ENCODE measurements at places on chromosomes 1 and 21.

DNA sequence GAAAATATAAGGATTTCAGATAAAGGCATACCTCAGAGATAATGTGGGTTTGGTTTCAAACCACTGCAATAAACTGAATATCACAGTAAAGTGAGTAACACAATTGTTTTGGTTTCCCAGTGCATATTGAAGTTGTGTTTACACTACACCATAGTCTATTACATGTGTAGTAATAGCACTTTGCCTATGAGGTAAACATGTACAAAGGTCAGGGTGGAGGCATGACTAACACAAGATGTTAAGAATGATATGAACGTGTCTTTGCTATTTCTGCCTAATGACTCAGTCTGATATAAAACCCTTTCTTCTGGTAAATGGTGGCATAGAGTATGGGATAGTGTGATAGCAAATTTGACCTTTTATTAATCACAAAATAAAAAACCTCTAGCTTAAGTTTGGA lies 621.5 kb upstream of the ADGRL2 start:
- no peak for DNase-seq

DNA sequence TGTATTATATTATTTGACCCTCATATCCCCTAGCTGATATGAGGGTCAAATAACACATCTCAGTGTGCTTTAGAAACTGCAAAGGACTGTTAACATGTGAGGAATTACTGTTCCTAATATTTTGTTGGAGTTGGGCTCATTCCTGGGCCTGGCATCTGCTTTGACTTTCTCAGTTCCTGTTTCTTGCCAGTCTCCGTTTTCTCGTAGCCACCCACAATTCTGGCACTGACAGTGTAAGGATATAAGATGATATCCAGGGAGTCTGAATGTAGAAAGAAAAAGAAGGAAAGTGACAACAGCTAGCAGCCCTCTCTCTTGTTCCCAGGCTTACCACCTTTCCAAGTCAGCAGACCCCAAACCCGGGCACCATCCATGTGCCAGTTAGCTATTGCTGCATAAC lies 54.4 kb upstream of the SCMH1 start:
- no peak for DNase-seq

DNA sequence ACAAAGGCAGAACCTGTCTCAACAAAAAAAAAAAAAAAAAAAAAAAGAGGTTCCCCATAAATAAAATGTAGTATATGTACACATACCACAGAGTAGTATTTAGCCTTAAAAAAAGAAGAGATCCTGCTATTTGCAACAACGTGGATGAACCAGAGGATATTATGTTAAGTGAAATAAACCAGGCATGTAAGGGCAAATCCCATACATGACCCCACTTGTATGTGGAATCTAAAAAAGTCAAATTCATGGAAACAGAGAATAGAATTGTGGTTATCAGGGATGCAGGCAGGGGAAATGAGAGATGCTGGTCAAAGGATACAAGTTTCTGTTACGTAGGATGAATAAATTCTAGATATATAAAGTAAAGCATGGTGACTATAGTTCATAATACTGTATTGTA lies 16.7 kb downstream of the SLC44A3 start:
- DNase-seq = no peak

DNA sequence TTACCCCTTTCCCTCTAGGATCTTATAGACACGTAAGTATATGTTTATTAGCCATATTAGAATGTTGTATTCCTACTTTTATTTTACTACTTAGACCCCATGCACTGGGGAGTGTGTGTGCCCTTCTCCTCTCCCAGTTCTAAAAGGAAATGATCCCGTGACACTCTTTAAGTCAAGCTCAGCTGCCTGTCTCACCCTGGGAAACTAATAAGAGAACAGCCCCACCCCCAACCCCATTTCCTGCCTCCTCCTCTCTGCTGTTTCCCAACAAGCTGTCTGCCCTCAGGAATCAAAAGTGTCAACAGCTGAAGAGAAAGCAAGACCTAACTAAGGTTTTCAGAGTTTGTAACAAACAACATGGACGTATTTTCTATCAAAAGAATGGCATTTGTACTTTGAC lies 92.6 kb upstream of the VAV3 start:
- DNase-seq = no peak

DNA sequence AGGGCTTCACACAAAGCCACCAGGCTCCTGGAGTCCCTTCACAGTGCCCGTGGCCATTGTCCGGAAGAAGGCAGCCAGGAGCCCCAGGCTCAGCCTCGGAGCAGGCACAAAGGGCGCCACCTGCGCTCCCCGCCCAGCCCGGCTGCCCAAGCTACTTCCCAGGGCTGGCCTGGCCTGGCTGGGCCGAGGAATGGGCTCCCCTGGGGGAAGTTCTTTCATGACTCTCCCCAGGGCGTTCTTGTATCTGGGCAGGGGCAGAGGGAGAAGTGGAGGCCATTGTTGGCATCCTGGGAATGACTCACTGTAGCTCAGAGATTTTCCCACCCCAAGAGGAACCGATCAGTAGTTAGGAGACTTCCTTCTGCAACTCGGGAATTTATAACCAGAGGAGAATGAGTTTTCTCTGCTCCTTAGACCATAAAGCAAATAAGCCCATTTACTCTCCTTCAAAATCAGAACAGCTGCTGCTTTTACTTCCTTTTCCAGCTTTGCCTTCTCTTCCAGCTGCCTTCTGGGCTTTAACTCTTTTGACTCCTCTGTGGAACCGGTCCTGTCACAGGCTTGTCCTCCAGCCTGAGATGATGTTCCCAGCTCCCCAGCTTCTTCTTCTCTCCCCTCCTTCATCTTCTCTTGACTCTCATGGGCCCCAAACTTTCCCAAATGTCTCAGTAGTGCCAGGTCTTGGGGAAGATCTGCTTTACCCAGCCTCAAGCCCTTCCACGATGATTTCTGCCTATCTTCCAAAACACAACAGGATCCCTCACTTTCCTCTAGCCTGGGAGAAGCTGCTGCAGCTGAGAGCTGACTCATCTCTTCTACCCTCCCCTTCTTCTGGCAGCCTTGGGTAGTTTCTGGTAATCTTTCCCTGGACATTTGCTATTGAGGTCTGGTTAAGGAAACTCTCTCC lies 118.7 kb upstream of the CD34 start:
- no peak for DNase-seq

GRCh38 chr1:44016041-44016889 lies 15.0 kb downstream of the SLC6A9 start:
- DNase-seq = no peak

DNA sequence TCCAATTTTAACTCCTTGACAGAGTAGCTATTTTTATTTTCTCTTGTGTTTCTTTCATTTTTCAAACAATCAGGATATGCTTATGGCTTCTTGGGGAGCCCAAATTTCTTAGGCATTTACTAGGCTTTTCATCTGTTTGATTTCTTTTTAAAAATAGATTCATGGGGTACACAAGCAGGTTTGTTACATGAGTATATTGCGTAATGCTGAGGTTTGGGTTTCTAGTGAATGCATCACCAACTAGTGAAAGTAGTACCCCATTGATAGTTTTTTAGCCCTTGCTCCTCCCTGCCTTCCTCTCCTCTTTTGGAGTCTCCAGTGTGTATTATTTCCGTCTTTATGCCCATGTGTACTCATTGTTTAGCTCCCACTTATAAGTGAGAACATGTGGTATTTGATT lies 190.7 kb downstream of the CENPF start:
- no peak for DNase-seq

- DNase-seq = peak; percentile 23
Observed at GRCh38 chr1:203480525-203481084, 5.0 kb downstream of the PRELP start.

DNA sequence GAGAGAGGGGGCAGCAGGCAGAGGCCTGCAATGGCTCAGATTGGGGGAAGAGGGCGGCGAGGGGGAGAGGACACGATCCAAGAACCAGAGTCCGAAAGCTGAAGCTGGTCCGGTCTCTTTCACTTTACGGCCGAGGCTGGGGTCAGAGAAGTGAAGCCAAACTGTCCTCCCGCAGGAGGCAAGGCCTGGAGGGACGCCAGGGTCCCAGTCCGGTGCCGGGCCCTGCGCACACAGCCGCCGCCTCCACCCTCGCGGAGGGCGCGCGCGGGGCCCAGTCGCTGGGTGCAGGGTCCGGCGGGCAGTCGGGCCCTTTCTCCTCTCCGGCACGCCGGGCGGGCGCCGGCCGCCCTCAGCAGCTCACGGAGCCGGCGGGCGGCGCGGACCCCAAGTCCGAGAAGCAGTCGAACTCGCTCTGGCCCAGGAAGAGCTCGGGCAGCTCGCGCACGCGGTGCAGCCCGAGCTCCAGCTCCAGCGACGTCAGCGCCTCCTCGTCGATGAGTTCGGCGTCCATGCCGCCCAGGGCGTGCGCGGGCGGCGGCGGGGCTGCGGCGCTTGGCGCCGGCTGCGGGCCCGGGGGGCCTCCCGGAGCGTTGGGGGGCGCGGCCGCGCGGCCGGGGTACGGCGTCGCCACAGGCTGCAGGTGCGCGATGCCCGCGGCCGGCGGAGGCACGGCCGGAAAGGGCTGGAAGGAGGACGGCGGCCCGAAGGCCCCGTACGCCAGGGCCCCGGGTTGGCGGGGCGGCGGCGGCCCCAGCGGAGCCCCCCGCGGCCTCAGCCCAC lies 749 bp downstream of the CITED4 start:
- no peak for DNase-seq

DNA sequence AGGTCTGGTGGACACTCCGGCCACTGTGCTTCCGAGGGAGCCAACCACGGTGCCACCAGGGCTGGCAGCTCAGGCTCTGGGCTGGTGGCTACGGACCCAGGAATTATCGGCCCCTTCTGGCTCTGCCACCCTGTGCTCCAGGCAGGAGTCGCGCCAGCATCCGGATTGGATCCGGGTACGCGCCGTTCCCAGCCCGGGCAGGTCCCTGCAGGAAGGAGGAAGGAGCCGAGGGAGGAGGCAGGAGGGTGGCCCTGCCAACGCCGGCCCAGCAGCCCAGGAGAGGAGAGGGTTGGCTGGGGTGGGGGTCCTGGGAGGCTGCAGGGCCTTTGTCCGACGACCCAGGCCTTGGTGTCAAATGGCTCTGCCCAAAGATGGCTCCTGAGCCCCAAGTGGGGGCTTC lies 160.5 kb downstream of the CASZ1 start:
- no peak for DNase-seq

DNA sequence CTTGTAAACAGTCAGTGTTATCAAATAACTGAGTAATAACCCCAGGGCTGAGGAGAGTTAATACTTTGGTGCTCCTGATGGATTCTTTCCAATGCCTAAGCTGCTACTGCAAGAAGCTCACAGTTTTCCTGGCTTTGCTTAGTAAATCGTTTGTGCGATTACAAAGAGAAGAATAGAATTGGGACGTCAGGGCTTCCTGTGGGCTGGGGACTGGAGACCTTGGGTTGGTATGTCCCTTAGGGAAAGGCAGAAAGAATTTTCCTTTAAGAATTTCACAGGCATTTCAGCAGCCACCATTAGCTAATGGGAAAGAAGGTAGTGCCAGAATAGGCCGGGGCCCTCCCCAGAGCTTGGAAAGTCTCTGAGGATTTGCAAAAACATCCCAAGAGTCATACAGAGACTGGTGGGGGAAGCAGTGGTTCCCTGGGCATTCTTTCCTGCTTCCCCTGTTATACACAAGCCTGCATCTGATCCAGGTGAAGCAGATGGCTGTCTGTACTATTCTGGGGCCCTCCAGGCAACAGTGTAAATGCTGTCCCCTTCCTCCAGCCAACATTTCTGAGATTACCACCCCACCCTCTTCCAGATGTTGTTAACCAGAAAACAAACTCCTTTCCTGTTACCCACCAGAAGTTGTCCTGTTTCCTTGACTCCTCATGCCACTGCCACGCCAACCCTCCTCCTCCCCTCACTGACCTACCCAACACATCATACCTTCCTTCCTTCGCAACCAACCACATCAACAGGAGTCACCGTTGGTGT lies 40.2 kb downstream of the PLXNA2 start:
- no peak for DNase-seq

- no peak for DNase-seq
Observed at GRCh38 chr1:233883671-233884070, 20.8 kb upstream of the SLC35F3 start.

DNA sequence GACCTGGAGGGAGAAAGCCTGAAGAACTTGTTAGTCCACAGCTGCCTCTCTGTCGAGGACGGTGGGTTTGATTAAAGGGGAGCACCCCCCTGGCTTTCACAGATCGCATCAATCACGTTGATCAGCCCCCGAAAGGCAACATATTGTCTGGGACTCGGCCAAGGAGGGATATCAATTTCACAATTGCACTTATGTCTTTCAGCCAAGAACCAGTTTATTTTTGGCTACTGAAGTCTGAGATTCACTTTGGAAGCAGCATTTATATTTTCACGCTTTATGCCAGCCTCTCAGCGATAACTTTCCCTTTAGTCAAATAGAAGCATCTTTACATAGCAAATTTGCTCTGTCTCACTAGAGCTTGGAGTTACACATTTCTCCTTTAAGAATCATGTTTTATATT lies 253.2 kb upstream of the RRP15 start:
- no peak for DNase-seq

DNA sequence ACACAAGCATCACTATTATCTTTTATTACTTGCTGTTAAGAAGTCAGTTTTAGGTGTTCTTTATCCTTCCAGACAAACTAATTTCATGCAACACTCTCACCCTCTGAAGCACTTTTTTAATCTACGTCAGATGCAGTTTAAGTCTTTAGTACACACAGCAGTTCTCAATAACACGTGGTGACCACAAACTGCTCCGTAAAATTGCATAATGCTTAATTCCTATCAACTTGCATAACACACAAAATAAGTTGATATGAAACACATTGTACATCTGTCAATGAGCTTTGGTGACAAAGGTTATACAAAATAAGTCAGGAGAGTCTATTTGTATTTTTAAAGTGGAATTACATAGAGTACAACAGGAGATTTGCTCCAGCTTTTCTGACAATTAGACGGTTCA lies 140.9 kb upstream of the ETS2 start:
- no peak for DNase-seq

DNA sequence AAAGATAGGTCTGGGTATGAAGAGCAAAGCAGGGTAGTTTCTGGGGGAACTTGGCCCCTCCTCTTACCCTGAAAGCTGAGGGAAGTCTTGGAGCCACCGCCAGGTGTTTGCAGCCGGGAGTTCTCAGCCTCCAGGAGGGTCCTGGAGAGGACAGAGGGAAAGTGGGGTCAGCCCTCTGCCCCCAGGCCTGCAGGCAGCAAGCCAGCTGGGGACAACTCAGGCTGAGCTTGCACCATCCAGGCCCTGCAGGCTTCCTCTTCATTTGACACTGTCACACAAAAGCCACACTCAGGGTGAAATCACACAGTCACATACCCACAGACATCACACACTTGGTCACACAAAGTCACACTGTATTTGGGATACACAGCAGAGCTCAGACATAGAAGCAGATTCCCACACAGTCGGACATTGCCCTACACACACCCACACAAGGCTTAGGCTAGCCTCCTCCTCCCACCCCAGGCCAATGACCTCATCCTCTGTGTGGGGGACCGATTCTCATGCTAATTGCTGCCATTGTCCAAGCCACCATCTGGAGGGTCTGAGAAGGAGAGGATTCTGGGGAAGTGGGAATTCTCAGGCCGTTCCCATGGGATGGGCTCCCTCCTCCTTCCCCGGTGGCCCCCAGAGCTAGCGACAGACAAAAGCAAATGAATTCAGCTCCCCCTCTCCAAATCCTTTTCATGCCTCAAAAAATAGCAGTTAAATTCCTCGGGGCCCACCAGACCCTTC lies 3.7 kb downstream of the NES start:
- DNase-seq = no peak
